CD8-positive, alpha-beta memory T cell (primary cell): ENCODE measurements at places on chromosomes 4 and X. TPM values are rescaled to one million over a fixed set of nuclear protein-coding genes. Genes with fewer than 3 reads are reported as not detected.

Gene CXCL10
- not detected for polyA plus RNA-seq

Gene CTSO
- polyA plus RNA-seq: 39.1 TPM

Gene CCDC160
- polyA plus RNA-seq: not detected

Gene CENPVL1
- not detected for polyA plus RNA-seq

DNA sequence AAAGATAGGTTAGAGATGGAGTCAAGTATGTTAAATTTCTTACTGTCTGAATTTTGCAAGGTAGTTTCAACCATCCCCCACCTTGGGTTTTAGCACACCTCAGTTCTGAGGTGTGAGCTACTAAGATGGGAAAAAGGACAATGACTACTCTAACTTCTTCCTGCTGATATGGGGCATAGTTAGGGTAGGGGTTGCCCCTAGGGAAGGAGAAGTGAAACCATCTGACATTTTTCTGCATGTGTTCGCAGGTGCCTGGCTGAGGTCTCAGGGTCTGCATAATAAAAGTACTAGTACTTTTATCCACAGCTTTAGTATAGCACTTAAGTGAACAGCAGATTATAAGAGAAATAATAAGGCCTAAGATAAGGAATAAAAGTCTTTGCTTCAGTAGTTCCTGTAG lies 129.5 kb upstream of the CYSLTR1 start:
- DNase-seq: no peak

DNA sequence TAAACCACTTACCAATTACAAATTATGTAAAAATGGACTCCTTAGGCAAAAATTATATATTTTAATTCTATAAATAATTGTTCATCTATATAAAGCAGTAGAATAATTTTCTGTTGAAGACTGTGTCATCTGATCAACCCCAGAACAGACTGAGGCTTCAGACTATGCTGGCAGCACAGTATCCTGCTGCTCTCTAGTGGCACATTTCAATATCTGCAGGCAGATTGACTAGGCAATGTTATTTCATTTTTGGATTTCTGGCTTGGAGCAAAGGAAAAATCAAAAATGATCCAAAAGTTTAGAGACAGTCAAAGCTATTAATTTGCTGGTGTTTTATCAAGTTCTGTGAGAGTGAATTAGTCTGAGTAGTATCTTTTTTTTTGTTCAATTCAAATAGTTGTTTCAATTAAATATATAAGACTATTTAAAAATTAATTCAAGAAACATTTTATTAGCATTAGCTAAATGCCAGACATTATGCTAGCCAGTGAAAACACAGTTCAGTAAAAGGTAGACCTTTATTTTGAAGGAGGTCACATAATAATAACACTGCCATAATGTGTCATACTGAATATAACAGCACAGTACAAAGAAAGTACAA lies 21.3 kb upstream of the SULT1E1 start:
- DNase-seq: no peak

- DNase-seq: no peak
These were observed 230.8 kb upstream of the AGTR2 start for GRCh38 chrX:115939636-115940160.

GRCh38 chr4:2267320-2267811 lies 5.5 kb upstream of the MXD4 start:
- no peak for DNase-seq
